ENCODE measurements at places on chromosomes 3 and 15.

DNA sequence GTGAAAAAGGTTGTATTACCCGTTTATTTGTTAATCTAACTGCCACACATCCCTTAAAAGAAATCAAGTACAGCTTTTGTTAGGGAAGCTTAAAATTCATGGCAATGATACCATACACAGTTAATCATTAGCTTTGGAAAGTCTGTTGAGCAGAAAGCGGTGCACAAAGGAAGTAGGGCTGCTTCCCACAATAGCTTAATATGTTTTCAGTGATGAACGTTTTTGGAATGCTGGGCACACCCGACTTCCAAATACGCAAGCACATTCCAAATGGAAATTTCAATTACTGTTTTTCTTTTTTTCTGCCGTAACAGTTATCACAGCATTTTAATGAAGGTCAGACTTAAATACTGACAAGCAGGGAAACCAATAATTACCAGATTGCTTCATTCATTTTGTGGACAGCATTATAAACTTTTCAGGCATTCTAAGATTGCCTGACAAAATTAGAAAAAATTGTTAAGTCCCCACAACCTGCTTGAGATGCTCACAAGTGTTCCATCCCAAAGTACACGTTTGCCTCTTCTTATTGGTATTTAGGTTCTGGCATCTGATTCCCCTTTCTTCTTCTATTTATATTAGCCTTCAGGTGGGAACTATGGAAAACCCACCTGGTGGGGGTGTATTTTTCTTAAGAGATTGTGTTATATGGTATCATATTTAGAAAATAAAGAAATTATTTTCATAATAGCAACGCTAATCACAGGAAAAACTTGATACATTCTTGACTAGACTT, 1.1 kb upstream of the ECT2 start:
- no peak for DNase-seq

DNA sequence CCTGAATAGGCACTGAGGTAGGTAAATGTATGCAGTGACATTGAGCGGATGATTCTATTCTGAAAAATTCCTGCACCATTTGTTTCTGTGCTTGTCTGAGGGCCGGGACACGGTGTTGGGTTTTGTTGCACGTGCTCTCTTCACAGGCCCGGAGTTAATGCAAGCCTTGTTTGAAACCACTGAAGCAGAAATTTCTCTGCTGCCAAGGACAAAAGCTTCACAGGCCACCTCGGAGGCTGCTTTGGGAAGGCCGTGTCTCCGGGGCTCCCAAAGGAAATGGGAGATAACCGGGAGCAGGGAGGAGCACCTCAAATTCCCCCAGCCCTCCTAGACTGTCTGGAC, 179.4 kb downstream of the OPA1 start:
- no peak for DNase-seq

DNA sequence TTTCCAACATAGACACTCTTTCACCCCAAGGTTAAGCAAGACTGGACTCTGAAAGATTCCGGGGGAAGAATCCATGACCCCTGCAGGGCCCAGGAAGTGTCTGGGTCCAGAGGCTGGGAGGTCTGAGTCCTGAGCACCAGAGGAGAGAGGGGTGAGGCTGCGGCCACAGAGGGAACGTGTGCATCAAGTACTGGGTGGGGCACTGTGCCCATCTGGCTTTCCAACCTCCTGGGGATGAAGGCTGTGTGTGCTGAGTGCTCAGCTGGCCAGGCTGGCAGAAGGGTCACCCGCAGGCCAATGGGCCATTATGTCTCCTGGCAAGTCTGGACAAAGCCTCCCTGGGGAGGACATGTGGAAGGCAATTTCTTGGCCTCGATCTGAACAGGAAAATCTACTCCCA, 3.3 kb downstream of the CHRNA3 start:
- no peak for DNase-seq

- DNase-seq, result no peak
These were observed 204.7 kb upstream of the GAP43 start for GRCh38 chr3:115418583-115418982.

DNA sequence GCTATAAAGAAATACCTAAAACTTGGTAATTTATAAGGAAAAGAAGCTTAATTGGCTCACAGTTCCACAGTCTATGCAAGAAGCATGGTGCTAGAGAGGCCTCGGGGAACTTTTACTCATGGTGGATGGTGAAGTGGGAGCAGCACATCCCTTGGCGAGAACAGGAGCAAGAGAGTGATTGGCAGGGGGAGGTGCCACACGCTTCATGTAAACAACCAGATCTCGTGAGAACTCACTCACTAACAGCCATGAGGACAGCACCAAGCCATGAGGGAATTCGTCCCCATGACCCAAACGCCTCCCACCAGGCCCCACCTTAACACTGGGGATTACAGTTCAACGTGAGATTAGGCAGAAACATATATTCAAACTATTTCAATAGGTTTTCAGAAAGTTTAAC, 28.0 kb downstream of the GABRB3 start:
- no peak for DNase-seq
